ENCODE measurements at places on chromosomes 16 and 17.

DNA sequence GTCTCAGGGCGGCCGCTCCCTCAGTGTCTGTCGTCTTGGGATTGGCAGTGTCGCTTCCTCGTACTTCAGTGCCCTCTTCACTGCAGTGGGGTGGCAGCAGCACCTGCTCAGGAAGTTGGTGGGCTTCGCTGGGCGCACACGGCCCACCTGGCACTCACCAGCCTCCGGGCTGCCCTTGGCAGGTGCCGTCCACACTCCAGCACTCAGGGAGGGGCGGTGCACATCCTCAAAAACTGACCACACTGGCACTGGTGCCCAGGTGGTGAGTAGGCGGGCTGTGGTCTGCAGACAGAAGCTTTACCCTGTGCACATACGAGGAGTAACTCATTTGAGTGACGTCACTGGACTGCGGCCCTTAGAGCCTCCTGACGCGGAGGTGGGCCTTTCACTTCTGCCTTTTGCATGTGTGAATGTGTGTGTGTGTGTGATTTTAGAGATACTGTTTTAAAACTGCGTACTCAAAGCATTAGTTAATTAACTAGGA is 94.6 kb downstream of the BANP start:
- DNase-seq, result no peak

DNA sequence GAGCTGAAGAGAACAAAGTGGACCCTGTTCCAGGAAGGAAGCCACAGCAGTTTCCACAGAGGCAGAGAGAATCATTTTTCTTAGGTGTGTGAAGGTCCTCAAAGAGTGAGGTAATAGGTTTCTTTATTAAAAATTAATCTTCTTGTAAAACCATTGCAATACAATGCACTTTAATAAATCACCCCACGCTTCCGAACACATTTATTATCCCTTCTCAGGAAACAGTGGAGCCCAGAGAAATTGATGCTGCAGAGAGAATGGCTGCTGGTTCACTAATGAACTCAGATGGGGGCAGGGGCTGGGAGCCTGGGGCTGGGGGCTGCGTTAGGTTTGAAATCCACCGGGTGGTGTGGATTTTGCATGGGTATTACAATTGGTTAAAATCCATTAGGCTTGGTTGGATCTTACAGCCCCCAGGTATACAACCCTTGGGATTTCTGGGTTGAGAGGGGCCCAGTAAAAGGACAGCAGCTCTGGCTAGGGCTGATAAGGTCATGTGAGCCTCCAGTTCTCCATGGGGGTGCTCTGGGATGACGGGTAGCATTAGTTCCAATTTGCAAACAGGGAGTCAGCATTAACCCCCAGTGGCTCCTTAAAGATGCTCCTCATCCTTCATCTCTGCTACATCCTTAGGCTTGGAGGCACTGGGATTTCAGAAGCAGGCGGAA is 718.1 kb upstream of the EEF2KMT start:
- DNase-seq, result no peak

DNA sequence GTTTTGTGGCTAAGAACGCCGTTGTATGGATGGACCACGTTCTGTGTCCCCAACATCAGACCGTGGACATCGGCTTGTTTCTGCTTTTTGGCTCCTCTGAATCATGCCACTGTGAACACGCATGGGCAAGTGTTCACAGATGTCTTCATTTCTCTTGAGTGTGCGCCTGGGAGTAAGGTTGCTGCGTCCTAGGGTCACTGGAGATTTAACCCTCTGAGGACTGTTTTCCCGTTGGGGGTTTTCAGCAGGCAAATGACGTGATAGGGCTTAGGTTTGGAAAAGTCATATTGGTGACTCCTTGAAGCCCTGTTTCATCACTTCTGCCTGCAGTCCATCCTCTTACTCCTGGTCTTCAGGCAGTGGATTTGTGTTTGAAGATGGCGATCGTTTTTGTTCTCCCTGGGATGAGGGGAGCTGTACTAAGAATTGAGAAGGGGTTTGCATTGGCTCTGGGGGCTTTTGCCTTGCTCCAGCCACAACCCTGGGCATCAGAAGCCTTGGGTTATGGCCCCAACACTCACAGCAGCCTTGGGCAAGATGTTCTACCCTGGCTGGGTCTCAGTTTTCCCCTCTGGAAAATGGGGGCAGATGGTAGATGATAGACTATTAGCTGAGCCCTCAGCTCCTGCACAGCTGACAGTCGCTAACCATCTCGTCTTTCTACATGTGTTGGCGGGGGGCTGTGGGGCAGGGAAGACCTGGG is 67.2 kb upstream of the CIBAR2 start:
- DNase-seq, result no peak

GRCh38 chr16:8075271-8075670 is 515.0 kb downstream of the TMEM114 start:
- DNase-seq, result no peak

DNA sequence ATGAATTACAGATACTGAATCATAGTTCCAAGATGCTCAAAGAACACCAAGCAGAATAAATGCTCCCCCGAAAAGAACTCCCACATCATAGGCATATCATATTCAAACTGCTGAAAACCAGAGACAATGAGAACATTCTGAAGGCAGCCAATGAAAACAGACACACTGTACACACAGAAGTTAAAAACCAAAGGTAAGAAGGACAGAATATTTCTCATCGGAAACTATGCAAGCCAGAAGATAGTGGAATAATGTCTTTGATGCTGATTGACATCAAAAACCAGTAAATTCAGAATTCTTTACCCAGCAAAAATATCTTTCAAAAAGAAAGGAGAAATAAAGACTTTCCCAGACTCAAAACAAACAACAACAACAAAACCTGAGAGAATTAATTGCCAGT is 73.8 kb upstream of the IRX5 start:
- DNase-seq, result no peak

DNA sequence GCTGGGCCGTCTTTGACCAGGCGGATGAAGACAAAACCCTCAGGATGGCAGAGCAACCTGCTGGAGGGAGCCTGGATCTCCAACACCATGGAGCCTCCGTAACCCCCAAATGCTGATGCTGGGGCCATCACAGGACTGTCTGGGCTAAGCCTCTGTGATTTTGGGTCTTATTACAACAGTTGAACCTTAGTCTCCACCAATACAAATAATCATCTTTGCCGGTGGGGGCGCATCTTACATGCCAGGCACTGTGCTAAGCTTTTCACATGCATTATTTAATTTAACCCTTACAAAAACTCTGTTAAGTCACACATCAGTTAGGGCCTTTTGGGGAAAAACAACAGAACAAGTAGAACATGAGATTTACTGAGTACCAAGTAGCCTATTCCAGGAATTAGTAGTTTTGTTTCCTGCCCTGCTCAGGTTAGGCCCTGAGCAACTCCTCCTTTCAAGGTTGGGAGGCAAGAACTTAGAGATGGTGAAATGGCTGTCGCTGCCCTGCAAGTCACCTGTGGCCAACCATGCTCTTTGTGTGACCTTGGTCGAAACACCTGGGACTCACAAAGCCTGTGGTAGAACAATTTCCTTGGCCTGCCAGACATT is 8.9 kb upstream of the ITGAM start:
- DNase-seq, result no peak

- no peak for DNase-seq
These were observed 18.1 kb downstream of the RDM1 start for GRCh38 chr17:35912339-35912912.

DNA sequence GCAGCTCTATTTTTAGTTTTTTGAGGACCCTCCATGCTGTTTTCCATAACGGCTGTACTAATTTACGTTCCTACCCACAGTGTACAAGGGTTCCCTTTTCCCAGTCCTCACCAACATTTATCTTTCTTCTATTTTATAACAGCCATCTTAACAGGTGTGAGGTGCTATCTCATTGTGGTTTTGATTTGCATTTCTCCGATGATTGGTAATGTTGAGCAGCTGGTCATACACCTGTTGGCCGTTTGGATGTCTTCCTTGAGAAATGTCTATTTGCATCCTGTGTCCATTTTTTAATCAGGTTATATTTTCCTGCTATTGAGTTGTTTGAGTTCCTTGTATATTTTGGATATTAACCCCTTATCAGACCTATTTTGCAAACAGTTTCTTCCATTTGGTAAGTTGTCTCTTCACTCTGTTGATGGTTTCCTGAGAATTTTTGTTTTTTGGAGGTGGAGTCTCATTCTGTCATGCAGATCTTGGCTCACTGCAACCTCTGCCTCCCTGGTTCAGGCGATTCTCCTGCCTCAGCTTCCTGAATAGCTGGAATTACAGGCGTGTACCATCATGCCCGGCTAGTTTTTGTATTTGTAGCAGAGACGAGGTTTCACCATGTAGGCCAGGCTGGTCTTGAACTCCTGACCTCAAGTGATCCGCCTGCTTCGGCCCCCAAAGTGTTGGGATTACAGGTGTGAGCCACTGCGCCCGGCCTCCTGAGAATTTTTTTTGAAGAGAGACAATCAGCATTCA is 279.6 kb downstream of the SNX29 start:
- no peak for DNase-seq

GRCh38 chr16:645852-646678 is 3.1 kb upstream of the WDR90 start:
- no peak for DNase-seq

GRCh38 chr16:86924537-86924936 is 346.2 kb downstream of the FOXL1 start:
- peak; percentile 81 for DNase-seq

Data from ELR (cell line).